Right renal pelvis (tissue), 4 donors: ENCODE measurements at places on chromosomes 7 and 10. TPM values are rescaled to one million over a fixed set of nuclear protein-coding genes. Genes with fewer than 3 reads are reported as not detected.

The MRLN gene
- 1.0 TPM for polyA plus RNA-seq

The SCIN gene
- polyA plus RNA-seq: 139 TPM

The HMX2 gene
- 2.0 TPM for polyA plus RNA-seq

The TMEM176A gene
- polyA plus RNA-seq: 91.3 TPM

The ANKRD22 gene
- 0.91 TPM for polyA plus RNA-seq

The NRCAM gene
- polyA plus RNA-seq: 23.3 TPM

The FBH1 gene
- 66.9 TPM for polyA plus RNA-seq
